Natural killer cell treated with Interleukin-12 subunit alpha and Interleukin-12 subunit beta and Interleukin-15 and Interleukin-18, amount 100 ng/mL, for 72 hours (primary cell): ENCODE measurements at places on chromosomes 16 and 17. TPM values are rescaled to one million over a fixed set of nuclear protein-coding genes. Genes with fewer than 3 reads are reported as not detected.
A peak's percentile ranks its signal among the peaks of the same experiment; 100 is the strongest.

DNA sequence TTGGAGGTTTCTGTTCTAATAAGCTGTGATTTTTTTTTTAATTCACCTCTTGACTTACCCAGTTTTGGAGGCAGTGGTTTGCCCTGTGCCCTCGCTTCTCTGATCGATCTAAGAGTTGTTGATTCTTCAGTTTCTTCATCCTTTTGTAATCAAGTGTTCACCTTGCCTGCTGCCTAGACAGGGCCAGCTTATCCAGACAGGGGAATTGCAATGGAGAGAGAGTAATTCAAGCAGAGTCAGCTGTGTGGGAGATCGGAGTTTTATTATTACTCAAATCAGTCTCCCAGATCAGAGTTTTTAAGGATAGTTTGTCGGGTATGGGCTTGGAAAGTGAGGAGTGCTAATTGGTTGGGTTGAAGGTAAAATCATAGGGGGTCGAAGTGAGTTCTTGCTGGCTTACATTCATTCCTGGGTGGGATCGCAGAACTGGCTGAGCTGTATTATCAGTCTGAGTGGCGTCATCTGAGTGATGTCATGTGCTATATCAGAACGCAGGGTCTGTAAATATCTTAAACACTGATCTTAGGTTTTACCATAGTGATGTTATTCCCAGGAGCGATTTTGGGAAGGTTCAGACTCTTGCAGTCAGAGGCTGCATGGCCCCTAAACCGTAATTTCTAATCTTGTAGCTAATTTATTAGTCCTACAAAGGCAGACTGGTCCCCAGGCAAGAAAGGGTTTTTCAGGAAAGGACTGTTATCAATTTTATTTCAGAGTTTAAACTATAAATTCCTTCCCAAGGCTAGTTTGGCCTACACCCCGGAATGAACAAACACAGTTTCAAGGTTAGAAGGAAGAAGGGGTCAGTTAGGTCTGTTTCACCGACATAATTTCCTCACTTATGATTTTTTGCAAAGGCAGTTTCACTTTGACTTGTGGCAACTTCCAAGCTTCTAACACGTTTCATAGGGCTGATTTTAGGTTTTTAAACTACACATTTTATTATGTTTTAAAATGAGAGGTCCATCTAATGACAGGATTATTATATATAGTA, 21.5 kb upstream of the KCNJ16 start:
- H3K4me1 ChIP-seq: no peaks in the 10 kb centered on the region
- no peaks in the 10 kb centered on the region for H3K27me3 ChIP-seq
- H3K4me3 ChIP-seq: no peak overlapping the region
- DNase-seq: no peak
- no peaks in the 10 kb centered on the region for H3K36me3 ChIP-seq
- no peak overlapping the region for H3K27ac ChIP-seq

GRCh38 chr16:3444032-3444388, 530 bp downstream of the NAA60 start:
- H3K27ac ChIP-seq: peak overlapping the region; percentile 90
- H3K4me3 ChIP-seq: peak overlapping the region; percentile 95
- H3K27me3 ChIP-seq: peaks cover 3% of the 10 kb centered on the region
- H3K36me3 ChIP-seq: peaks cover 21% of the 10 kb centered on the region

- H3K27ac ChIP-seq: no peak overlapping the region
- H3K4me3 ChIP-seq: no peak overlapping the region
- no peaks in the 10 kb centered on the region for H3K36me3 ChIP-seq
- no peaks in the 10 kb centered on the region for H3K27me3 ChIP-seq
- peaks cover 21% of the 10 kb centered on the region for H3K4me1 ChIP-seq
These were observed 1.3 kb downstream of the ZNF750 start for GRCh38 chr17:82838386-82839063.

DNA sequence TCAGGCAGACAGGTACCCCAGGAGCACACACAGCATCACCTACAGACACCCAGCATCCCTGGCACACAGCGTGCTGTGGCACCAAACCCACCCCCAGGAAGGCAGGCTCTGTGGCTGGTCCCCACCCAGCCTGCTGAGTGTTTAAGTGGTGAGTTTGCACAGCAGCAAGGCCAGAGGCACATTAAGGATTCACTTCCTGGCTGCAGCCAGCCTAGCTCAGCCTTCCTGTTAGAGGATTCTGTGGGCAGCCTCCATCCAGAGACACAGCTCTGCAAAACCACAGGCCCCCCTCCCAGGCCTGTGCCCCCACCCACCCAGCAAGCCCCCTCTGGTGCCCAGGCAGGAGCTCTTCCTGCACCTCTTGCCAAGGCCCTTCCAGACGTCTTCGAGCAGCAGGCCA, 36.1 kb upstream of the PHB1 start:
- H3K4me1 ChIP-seq: peaks cover 16% of the 10 kb centered on the region
- H3K27ac ChIP-seq: no peak overlapping the region
- H3K36me3 ChIP-seq: no peaks in the 10 kb centered on the region
- no peak for DNase-seq
- peaks cover 2% of the 10 kb centered on the region for H3K27me3 ChIP-seq

GRCh38 chr17:61657338-61657737, 66.3 kb upstream of the NACA2 start:
- no peak overlapping the region for H3K4me3 ChIP-seq
- H3K4me1 ChIP-seq: no peaks in the 10 kb centered on the region

TBX21 gene
- total RNA-seq: 437 TPM

ABAT gene
- total RNA-seq: 8.7 TPM
